ENCODE measurements at places on chromosomes 16 and 17. TPM values are rescaled to one million over a fixed set of nuclear protein-coding genes. Genes with fewer than 3 reads are reported as not detected.

KRTAP2-3 gene
- total RNA-seq = not detected

DNA sequence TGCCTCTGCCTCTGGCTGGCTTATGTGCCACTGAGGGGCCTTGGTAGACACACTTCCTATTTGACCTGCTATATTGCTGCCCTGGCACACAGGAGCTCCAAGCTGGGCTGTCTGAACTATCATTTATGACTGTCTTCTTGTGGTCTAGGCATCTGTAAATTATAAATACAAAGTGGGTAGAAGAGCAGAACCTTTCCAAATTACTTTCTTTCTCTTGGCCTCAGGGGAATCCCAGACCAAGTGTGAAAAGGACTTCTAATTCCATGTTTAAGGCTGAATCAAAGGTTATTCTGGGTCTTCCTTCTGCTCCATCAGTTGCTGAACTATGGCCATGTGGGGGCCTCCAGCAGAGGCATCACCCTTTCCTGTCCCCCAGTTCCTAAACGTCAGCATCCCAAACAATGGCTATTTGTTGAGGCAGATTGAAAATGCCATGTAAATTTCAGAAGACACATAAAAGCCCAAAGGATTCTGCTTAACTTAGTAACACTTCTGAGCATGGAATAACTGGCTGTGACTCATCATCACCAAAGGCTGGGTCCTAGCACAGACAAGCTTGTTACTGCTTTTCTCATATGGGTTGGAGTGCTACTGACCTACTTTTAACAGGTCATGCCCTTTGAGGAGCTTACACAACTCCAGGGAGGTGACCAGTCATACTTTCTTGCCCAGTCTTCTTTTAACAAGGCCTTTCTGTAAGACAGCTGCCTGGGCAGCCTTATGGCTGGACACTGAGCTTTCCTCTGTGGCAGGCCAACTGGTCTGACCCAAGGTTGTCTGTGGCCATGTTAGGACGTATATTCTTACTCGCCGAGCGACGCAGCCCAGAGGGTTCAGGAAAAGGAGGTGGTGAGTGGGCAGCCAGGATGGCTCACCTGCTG is 154.8 kb downstream of the VPS53 start:
- no peak for DNase-seq

- no peak for DNase-seq
These were observed at the start of gene MPO for GRCh38 chr17:58280480-58281217. MPO (minus strand) TSS chr17:58280935; CDS start chr17:58280758, 177 bp downstream.

MT1M gene
- total RNA-seq = not detected

ADAD2 gene
- total RNA-seq = 0.71 TPM

Data from SJCRH30 (cell line).